ENCODE measurements at places on chromosomes 1 and 21.

- ATAC-seq = peak; percentile 3
Observed at GRCh38 chr1:25699500-25700143, 83.0 kb downstream of the MAN1C1 start.

DNA sequence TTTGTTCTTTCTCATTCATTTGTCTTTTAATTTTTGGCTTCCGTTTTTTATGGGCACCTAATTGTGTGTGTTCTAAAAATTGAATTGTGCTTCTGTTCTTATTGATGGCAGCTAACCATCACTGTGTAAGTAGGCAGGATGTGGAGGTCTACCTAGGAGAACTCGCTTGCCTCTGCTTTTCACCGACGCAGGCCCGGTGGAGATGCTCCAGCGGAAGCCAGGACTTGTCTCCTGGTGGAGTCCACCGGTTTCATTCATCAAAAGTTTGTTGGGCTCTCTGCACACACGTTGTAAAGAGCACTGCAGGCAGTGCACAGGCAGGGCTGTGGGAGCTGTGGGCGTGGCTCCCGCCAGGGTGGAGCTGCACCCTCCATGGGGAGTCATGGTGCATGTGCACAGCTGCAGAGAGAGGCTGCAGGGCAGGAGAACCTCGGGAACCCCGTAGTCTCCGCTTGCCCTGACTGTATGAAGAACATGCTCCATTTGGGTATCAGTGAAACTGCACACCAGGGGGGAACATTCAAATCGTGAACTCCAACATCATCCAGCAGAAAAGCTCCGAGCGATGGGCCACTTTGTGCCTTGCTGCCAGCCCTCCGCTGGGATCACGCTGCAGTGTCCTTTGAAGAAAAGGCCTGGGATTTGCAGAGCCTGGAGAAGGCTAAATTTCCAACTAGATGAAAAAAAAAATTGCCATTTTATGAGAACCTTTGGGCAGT lies 6.0 kb upstream of the C1orf174 start:
- ATAC-seq = no peak

DNA sequence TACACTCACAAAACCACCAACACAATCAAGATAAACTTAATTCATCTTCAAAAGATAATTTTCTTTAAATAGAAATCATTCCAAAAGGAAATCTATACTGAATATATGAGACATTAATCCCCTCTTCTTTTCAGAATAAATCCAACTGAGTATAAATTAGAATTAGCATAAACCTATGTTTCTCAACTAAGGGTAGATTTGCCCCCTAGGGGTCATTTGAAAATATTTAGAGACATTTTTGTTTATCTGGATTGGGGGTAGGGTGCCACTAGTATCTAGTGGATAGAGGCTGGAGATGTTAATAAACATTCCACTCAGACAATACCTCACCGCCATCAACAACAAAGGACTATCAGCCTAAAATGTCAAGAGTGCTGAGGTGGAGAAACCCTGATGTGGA lies 6.5 kb upstream of the TNFSF4 start:
- no peak for ATAC-seq

DNA sequence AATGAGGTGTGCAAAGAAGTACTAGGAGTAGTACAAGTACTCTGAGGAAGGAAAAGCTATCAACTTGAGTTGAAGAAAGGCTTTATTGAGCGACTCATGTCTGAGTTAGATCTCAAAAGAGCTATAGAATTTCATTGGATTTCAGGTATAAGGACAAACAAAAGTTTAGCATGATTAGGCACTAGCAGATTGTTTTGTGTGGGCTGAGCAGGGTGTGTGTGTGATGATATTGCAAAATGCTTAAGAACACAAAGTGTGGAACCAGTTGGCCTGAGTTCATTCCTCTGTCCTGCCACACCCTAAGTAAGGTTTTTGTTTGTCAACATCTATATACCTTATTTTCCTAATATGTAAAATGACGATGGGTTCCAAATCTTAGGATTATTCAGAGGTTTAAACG lies 158.9 kb downstream of the KCNK2 start:
- no peak for ATAC-seq

DNA sequence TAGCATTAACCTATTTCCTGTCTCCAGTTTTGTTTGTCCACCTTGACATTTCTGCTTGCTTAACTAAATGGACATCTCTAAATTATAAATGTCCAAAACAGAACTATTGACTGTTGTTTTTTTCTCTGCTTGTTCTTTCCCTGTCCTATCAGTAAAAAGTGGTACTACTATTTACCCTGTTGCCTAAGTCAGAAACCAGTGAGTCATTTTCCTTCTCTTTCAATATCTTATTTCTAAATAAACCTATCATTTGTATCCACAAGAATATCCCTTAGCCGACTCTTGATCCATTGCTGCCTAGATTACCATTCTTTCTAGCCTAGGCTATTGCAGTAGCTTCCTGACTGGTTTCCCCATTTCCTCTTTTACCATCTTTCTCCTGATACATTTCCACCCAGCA lies 22.5 kb downstream of the MIER1 start:
- no peak for ATAC-seq

DNA sequence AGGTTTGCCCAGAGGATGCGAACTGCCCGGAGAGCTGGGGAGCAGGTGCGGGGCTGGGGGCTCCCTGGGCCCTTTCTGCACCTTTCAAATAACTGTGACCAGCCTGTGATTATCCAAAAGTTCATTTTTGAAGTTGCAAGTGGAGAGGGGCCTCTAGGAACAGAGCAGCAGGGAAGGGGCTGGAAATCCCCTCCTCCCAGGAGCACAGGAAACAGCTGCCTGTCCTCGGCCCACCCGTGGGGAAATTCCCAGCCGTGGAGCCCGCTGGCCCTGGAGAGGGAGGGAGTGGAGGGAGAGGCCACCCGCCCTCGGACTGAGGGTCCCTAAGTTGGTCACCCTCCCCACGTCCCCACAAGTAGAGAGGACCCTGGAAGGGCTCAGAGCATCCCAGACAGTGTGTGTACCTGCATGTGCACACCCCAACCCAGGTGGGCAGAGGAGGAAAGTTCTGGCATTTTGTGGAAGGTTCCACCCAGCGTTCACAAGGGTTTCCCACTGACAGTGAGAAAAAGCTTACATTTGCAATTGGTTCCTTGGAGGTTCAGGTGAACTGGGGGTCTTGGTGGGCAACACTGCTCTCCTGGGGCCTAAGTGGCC lies 1.2 kb upstream of the TNFRSF4 start:
- ATAC-seq = no peak

- ATAC-seq = no peak
Observed at GRCh38 chr1:66000033-66000637, 207.4 kb downstream of the PDE4B start.

All from motor neuron (in vitro differentiated cells).